CD4-positive, CD25-positive, alpha-beta regulatory T cell (primary cell): ENCODE measurements at places on chromosomes 6 and 20.

- H3K36me3 ChIP-seq: no peaks in the 10 kb centered on the region
- H3K27ac ChIP-seq: no peak overlapping the region
- no peaks in the 10 kb centered on the region for H3K27me3 ChIP-seq
- H3K4me1 ChIP-seq: no peaks in the 10 kb centered on the region
These were observed 87.6 kb upstream of the COL21A1 start for GRCh38 chr6:56334937-56335336.

GRCh38 chr20:7305976-7306375 lies 538.5 kb downstream of the BMP2 start:
- no peaks in the 10 kb centered on the region for H3K27me3 ChIP-seq
- no peaks in the 10 kb centered on the region for H3K36me3 ChIP-seq
- H3K4me3 ChIP-seq: no peak overlapping the region
- no peak overlapping the region for H3K27ac ChIP-seq
- no peaks in the 10 kb centered on the region for H3K4me1 ChIP-seq

DNA sequence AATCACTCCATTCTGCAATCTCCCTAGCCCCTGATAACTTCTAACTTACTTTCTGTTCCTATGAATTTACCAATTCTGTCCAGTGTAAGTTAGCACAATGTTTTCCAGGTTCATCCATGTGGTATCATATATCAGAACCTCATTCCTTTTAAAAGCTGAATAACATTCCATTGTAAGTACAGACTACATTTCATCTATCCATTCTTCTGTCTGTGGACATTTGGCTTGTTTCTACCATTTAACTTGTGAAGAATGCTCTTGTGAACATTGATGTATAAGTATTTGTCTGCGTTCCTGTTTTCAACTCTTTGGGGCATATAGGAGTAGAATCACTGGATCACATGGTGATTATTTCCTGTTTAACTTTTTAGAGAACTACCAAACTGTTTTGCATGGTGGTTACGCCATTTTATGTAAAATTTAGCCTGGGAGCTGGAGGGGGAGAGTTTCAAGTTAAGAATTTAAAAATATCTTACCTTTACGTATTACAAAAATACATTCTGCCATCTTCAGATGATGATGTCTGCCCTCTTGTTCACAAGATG lies 156.5 kb downstream of the BTBD3 start:
- H3K36me3 ChIP-seq: no peaks in the 10 kb centered on the region
- no peak for DNase-seq
- no peaks in the 10 kb centered on the region for H3K4me1 ChIP-seq
- H3K4me3 ChIP-seq: no peak overlapping the region
- no peaks in the 10 kb centered on the region for H3K27me3 ChIP-seq

DNA sequence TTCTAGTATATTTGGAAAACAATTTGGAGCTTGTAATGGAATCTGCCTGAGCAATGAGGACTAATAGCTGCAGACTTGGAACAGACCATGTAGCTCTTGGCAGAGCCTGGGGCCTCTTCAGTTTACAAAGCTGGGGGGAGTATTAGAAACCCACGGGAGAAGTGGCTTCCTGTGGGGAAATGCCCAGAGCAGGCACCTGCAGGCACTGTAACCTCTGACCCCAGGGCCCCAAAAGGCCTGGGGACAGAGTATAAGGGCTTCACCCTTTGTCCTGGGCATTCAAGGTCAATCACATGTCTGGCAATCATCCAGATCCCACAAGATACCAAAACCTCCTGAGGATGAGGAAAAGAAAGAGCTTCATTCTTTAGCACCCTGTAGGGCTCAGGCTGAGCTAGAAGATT lies 19.4 kb downstream of the PKIG start:
- no peaks in the 10 kb centered on the region for H3K27me3 ChIP-seq
- no peaks in the 10 kb centered on the region for H3K36me3 ChIP-seq
- no peaks in the 10 kb centered on the region for H3K4me1 ChIP-seq
- no peak for DNase-seq

- DNase-seq: no peak
- peaks cover 4% of the 10 kb centered on the region for H3K4me1 ChIP-seq
- no peak overlapping the region for H3K27ac ChIP-seq
- H3K27me3 ChIP-seq: no peaks in the 10 kb centered on the region
These were observed 10.4 kb downstream of the MRPL14 start for GRCh38 chr6:44116641-44117382.
